Stimulated activated CD8-positive, alpha-beta memory T cell treated with anti-CD3 and anti-CD28 coated beads, Interleukin-15, amount 100 ng/mL, for 24 hours (primary cell): ENCODE measurements at places on chromosomes 2 and 18.

- DNase-seq = no peak
These were observed 134.1 kb upstream of the SIX3 start for GRCh38 chr2:44807201-44808025.

DNA sequence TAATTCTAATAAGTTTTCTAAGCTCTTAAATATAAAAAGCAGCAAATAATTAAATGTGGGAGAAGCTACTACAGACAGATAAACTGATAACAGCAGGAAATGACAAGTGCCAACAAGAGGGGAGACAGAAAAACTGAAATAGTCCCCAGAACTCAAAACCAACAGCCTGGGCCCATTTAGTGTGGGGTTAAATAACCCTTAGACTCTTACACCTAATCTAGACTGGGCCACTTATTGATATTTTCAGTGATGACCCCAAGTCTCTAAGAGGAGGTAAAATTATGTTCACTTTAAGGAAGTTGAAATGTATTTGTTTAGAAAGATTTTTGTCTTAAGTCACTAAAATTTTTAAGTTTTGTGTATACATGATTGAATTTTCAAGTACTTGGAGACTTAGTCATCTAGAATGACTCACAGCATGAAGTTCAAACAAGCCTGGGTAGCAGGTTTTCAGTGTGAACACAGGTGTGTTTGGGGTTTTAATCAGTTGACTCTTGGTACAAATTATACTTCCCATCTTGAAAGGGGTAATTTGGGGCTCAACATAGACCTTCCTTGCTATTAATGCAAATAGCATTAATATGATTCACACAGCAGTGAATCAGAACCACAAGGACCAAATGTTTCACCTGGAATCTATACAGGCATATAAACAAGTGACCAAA, 54.9 kb upstream of the MYO3B start:
- DNase-seq = no peak

DNA sequence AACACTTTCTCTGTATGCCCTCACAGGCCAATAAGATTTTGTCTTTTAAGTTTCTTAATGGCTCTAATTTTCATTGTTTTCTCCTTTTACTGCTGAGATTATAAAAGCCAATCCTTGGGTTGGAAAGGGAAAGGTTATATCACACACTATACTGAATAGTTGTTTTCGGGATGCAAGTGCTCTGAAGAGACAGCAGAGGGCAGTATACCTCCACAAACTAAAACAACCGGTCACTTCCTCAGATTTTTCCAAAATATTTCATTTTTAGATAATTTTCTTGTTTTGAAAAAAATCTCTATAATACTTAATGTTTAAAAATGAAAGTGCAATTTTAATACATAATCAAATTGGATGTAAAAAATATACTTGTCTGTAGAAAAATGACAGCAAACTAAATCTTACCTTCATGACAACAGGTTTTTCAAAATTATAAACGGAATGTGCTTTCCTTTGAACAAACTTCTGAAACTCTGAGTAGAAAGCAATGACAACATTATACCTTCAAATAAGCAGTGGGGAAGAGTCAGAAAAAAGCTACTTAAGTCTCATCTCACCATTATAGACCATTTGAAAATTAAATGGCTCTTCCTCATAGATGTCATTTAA, 82.7 kb downstream of the ORC4 start:
- DNase-seq = no peak

DNA sequence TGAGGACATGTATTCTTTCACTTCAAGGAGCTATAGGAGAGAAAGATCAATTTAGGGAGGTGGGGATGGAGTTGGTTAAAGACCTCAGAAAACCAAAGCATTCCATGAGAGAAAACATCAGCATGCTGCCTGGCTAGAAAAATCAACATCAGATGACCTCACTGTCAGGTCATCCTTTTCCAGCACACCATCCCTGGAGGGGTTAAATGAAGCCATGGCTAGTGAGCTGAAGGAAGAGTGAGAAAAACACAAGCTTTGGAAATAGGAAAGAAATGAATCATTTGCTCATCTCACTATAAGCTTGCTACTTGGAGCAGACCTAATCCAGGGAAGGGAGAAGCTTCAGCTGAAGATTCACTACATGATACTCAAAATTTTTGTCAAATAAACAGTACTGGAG, 109.5 kb upstream of the ITGB6 start:
- DNase-seq = no peak

DNA sequence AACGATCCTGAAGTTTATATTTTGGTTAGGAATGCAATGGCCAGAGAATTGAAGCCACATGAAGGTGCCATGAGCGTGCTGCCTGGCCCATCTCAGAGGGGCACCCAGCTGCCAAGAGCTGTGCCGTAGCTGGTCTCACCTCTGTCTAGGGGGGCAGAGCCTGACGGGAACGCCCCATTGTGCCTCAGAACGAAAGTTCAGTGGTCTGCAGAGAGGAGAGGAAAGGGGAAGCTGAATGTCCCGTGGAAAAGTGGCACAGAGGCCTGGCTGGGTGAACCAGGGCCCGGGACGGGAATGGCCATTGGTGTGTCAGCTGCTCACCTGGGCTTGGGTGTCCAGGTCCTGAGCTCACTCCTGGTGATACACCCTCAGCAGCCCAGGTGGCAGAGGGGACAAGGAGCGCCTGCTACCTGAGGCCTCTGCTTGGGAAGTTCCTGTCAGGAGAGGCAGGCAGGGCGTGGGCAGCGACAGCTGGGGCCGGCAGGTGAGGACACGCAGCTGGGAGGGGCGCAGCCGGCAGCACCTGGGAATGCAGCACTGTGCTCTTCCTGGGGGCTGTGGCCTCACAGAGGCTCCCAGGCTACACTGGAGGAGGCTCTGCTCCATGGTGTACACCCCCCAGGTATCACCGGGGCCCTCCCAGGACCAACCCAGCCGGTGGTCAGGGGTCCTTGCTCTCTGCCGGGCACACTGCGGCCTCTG, 67.3 kb downstream of the PARD6G start:
- no peak for DNase-seq
